ENCODE measurements at places on chromosomes 6 and 20.

GRCh38 chr6:159608961-159609651, 83.9 kb downstream of the SOD2 start:
- DNase-seq, result no peak

- no peak for DNase-seq
Measured at GRCh38 chr20:39789411-39789810, 827.3 kb downstream of the DHX35 start.

GRCh38 chr20:9444921-9445320, 69.5 kb upstream of the LAMP5 start:
- DNase-seq, result no peak

- DNase-seq, result no peak
Measured at GRCh38 chr6:35177596-35177995, 36.2 kb upstream of the SCUBE3 start.

DNA sequence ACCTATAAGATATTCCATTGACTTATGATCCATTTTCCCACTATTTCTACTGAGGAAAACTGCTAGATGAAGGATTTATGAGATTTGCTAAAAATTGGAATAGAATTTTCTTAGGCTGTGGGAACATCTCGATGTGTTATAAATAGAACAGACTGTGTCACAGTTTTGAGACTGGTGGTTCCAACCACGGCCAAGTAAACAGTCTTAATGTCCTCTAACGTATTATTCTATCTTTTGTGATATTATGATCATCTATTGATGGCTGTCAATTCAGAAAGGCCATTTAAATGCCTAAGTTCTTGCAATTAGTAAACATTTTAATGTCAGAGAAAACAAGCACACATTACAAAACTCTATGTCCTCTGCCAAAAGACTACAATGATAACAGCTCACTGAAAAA, 71.5 kb upstream of the PLN start:
- no peak for DNase-seq

GRCh38 chr20:37669062-37669772, 24.6 kb upstream of the CTNNBL1 start:
- no peak for DNase-seq

DNA sequence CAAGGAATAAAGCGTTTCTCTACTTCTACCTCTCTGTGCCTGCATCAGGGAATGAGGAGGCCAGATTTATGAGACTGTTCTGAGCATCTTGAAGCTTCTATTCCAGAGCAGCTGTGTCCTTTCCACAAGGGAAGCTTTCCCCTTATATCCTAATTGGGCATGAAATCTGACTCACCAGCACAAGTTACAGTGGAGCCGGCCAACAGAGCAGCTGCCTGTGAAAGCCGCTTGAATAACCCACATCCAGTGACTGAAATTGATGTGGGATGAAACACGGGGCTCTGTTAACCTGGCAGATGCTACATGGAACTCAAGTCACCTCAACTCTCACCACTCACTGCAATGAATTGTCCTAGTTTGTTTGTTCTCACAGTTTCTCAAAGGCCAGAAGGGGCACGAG, 400.3 kb downstream of the TFAP2A start:
- no peak for DNase-seq

All from activated naive CD4-positive, alpha-beta T cell treated with anti-CD3 and anti-CD28 coated beads, Interleukin-2, amount 50 U/mL, for 16 hours (primary cell).